ENCODE measurements at places on chromosomes 11 and 22. TPM values are rescaled to one million over a fixed set of nuclear protein-coding genes. Genes with fewer than 3 reads are reported as not detected.

The PTPN5 gene
- total RNA-seq = not detected

The CCDC88B gene
- total RNA-seq = 1.8 TPM

The RHOD gene
- total RNA-seq = 3.5 TPM

The CHRM4 gene
- total RNA-seq = not detected

The VSIG2 gene
- total RNA-seq = not detected

The MS4A6E gene
- not detected for total RNA-seq

The MYO7A gene
- total RNA-seq = under 0.01 TPM

The NCF4 gene
- total RNA-seq = not detected

The MTMR3 gene
- total RNA-seq = 23.5 TPM

The SEC14L6 gene
- total RNA-seq = not detected

The CDKN1C gene
- total RNA-seq = 1.2 TPM

The SOX10 gene
- total RNA-seq = not detected

The PKDREJ gene
- not detected for total RNA-seq

The GLYATL1 gene
- total RNA-seq = 0.98 TPM

The ELF5 gene
- total RNA-seq = not detected

The TCF20 gene
- total RNA-seq = 39.1 TPM

The PRG2 gene
- not detected for total RNA-seq

The SULT4A1 gene
- not detected for total RNA-seq

The APOL5 gene
- not detected for total RNA-seq

The NXPE4 gene
- not detected for total RNA-seq

The CHST1 gene
- total RNA-seq = 3.3 TPM

The CABP4 gene
- not detected for total RNA-seq

The KIAA1671 gene
- total RNA-seq = 5.9 TPM

The OR4D11 gene
- total RNA-seq = not detected

The OR10G7 gene
- not detected for total RNA-seq

The ISX gene
- total RNA-seq = not detected

The EIF3D gene
- total RNA-seq = 369 TPM

The NTM gene
- total RNA-seq = 2.6 TPM

The KLHL35 gene
- 1.4 TPM for total RNA-seq

The CRYBB1 gene
- total RNA-seq = not detected

The OR5B17 gene
- total RNA-seq = not detected

The PRG3 gene
- total RNA-seq = not detected

The B4GALNT4 gene
- total RNA-seq = 0.59 TPM

The GPHA2 gene
- not detected for total RNA-seq
